ENCODE measurements at places on chromosomes 7 and 10. TPM values are rescaled to one million over a fixed set of nuclear protein-coding genes. Genes with fewer than 3 reads are reported as not detected.

The RASA4B gene
- total RNA-seq = 4.6 TPM

The GPR37 gene
- total RNA-seq = not detected

The SPDYE9 gene
- not detected for total RNA-seq

The OIT3 gene
- total RNA-seq = not detected

The HILPDA gene
- total RNA-seq = 8.7 TPM
